ENCODE measurements at places on chromosomes 2 and 18.

DNA sequence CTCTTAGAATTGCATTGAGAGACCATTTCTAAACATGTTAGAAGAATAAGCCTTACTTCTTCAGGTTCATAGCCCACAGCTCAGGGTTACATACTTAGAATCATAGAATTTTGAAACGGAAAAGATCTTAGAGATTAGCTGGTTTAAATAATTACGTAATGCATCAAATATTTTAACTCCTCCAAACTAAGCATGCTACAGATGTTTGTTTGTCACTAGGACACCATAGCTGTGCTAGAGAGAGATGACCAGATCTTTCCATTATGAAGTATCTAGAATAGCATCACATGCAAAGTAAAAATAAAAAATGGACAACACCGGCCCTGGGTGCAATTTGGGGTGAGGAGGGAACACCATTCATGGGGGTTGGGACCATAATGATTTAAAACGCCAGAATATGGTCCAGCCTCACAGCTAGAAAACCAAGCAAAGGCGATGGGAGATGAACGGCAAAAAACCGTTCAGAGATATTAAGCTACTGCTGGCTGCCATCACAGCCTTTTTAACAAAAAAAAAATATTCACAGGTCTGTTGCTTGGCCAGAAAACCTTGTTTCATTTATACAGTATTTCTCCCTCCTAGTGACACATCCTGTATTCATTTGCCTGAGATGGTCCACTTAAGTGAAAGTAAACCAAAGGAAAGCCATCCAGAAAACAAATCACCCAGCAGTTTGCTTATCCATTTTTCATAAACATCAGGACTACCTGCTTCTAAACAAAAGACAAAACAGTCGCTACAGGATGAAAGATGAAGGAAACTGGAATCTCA lies 94.2 kb downstream of the EPHA4 start:
- DNase-seq: no peak

DNA sequence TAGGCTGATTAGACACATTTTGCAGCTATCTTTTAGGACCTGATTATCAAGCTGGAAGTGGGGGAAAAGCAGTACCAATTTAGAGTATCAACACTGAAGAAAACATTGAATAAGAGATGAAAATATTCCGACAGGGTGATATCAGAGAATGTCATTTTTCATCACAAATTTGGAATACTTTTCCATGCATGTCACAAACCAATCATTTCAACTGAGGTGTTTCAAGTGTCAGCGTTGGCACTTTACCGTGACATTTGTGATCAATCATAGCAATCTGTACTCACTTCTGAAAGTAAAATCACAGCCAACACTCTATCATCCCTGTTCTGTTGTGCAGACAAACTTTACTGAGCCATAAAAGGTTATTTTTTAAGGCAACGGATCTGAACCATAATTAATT lies 75.4 kb downstream of the PDE1A start:
- no peak for DNase-seq

GRCh38 chr18:76179257-76179656 lies 315.8 kb downstream of the ZNF516 start:
- DNase-seq: no peak

GRCh38 chr2:178070824-178071223 lies 1.8 kb downstream of the PDE11A start:
- DNase-seq: no peak

DNA sequence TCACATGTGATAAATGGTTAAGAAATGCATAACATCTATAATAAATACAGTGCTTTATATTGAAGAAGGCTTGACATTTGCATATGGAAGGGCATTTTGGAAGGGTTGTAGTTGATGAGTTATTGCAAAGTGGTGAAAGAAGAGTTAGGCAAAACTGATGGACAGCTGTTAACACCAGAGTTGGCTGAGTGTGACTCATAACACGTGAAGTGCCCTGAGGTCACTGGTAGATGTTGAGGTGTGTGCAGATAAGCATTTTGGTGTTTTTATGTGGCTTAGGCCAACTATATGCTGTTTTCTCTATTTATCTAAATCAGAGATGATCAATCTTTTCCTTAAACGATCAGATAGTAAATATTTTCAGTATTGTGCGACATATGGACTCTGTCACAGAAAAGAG lies 154.3 kb upstream of the KCNH7 start:
- no peak for DNase-seq

GRCh38 chr18:52341608-52342381 lies 1.8 kb downstream of the DCC start:
- no peak for DNase-seq

DNA sequence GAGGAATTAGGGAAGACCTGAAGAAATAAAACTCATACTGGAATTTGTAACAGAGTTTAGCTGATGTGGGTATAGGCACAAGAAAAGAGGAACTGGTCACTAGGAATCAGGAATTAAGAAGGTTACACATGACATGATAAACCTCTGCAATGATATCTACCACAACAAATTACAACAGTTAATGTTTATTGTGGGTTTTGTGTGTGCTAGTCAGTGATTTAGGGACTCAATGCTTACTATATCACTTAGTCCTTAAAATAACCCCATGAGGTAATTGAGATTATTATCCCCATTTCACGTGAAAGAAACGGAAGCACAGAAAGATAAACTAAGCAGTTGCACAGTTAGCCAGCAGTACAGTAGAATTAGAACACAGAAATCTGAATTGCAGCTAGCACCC lies 415.8 kb upstream of the ZEB2 start:
- DNase-seq: no peak

GRCh38 chr18:48295586-48296311 lies 113.4 kb downstream of the ZBTB7C start:
- DNase-seq: no peak

GRCh38 chr2:201854221-201854801 lies 48.0 kb downstream of the CDK15 start:
- DNase-seq: no peak

DNA sequence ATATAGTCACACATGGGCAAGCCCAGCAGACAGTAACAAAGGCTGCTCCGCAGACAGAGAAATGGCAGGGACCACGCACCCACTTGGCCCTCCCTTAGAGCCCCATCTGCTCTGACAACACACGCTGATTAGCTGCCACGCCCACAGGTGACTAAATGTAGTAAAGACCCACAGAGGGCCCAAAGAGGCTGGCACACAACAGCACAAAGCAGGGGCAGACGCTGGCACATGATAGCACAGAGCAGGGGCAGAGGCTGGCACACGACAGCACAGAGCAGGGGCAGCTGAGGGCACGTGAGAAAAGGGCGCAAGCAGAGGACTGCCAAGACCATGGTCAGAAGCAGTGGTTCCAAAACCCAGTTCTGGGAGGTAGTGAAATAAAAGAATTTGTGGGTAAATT lies 10.6 kb downstream of the AFG3L2 start:
- no peak for DNase-seq

DNA sequence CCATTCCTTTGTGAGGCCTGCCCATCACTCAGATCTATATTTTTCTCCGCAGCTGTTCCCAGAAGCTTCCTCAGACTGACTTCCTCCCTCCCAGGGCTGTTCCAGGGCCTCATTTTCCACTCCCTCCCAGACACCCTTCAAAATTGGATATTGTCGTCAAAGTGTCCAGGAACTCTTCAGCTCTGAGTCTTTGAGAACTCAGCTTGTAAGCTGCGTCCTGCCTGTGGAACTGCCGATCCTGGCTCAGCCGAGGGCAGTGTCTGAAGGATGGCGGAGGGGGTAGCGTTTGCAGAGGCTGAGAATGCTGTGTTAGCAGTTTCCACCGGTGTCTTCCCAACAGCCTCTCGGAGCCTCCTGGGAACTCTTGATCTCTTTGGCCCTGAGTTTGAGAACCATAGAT lies 27.1 kb downstream of the NCK2 start:
- DNase-seq: no peak

- no peak for DNase-seq
These were observed 2896.1 kb upstream of the TEKT4 start for GRCh38 chr2:91975130-91975491.

- DNase-seq: no peak
These were observed 10.6 kb downstream of the SPEG start for GRCh38 chr2:219445220-219445640.

DNA sequence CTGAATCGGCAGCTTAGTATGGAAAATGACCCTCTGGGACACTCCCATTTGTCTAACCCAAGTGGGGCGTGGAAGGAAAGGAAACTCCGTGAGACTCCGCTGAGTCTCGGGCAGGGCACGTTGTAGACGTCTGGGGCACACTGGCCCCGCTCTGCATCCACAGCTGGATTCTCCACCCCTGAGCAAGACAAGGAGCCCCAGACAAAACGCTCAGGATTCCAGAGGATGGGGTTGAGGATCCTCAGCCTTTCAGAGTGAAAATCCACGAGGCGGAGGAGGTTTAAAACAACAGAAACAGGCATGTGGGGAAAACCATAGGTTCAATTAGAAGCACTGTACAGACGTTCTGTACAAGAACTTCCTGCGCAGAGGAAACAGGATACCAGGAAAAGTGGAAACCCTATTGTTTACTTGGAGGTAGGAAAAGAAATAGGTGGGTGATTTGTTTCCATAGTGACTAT lies 124.9 kb upstream of the ZNF236 start:
- no peak for DNase-seq

DNA sequence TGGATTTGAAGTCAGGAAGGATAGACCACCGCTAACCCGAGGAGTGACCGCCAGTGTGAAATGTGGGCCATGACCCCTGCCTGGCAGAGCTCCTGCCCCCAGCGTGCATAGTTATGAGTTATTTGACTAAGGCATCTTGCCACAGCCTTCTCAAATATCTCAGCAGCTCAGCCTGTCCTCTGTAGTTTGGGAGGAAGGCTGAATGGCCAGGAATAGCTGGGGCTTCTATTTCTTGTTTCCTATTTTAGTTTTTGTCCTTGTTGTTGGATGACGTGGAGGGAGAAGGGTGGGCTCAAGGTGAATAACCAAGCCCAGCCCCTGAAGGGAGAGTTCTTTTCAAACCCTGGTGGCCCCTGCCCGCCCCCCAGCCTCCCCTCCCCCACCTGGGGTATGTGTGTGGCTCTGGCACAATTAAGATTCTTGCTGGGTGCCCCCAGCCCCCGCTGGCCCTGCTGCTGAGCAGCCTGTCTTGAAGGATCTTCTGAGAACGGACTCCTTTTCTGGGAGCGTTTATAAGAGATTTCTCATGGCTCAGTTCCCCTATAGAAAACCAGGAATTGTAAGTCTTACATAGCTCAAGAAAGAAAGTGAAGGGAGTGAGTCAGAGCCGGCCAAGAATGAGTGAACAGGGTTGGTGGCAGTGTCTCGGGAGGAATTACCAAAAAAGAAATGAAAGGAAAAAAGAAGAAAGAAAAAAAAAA lies 157.4 kb downstream of the GLI2 start:
- no peak for DNase-seq

GRCh38 chr2:203453858-203454451 lies 81.1 kb downstream of the RAPH1 start:
- DNase-seq: peak; percentile 6

GRCh38 chr2:60405271-60405919 lies 148.1 kb downstream of the BCL11A start:
- no peak for DNase-seq

DNA sequence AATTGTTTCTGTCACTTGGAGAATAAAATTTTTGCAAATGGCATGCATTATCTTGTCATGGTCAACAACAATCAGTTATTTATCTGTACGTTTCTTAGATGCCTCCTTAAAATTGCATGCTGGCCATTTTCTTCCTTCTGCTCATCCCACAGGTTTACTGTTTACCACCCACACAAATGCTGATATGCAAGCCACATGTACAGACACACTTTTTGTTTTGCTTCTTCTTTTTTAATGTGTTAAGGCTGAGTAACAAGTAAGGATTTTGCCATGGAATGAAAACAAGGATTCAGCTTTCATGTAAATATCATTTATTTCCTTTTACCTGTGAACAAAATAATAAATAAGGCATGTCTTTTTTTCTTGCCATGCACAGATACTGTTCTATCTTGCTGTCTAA lies 1077.1 kb upstream of the ZEB2 start:
- DNase-seq: no peak

GRCh38 chr2:69962986-69963730 lies 1.7 kb upstream of the ASPRV1 start:
- DNase-seq: no peak

GRCh38 chr2:42133771-42134195 lies 35.4 kb upstream of the EML4 start:
- no peak for DNase-seq

GRCh38 chr18:42028247-42028832 lies 73.3 kb downstream of the PIK3C3 start:
- DNase-seq: peak; percentile 13
